Activated CD8-positive, alpha-beta T cell treated with anti-CD3 and anti-CD28 coated beads, Interleukin-2, amount 10 ng/mL, durations not matched to agents 7 days and 5 days (primary cell): ENCODE measurements at places on chromosomes 5 and 9. TPM values are rescaled to one million over a fixed set of nuclear protein-coding genes. Genes with fewer than 3 reads are reported as not detected.

The ZNF483 gene
- total RNA-seq = 2.2 TPM

DNA sequence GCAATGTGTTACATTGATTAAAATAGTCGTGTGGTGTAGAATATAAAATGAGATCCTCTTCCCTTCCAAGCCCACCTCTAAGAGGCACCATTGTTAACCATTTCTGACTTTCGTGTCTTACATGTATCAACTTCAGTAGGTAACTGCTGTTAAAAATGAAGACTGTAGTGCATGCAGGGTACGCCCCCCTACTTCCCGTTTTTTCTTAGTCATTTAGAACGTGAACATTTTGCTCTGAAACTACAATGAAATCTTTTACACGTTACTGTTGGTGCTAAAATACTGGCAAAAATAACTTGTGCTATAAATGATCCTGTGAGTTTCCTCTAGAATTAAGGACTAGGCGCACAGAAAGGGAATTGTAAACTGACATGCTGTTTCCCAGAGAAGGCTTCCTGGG is 41.5 kb downstream of the WNK2 start:
- no peak for DNase-seq

DNA sequence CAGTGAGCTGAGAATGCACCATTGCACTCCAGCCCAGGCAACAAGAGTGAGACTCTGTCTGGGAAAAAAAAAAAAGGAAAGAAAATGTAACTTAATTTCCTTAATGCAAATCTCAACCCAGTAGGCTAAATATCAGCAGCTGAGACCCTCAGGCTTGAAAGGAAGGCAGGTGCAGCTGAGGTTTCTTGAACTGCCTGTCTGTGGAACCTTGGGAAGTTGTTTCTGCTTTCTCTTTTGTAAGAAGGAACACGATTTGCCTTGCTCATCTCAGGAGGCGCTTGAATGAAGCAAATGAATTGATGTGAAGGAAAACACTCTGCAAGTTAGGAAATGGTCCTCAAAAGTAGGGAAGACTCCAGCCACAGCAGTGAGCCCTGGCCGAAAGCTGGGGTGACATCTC is 143.3 kb downstream of the IRX1 start:
- no peak for DNase-seq

- no peak for DNase-seq
Observed at GRCh38 chr5:10372726-10373709, 19.5 kb downstream of the MARCHF6 start.

The RLN2 gene
- total RNA-seq = 2.8 TPM

- no peak for DNase-seq
Observed at GRCh38 chr5:64165160-64165499, 513 bp upstream of the RNF180 start.

DNA sequence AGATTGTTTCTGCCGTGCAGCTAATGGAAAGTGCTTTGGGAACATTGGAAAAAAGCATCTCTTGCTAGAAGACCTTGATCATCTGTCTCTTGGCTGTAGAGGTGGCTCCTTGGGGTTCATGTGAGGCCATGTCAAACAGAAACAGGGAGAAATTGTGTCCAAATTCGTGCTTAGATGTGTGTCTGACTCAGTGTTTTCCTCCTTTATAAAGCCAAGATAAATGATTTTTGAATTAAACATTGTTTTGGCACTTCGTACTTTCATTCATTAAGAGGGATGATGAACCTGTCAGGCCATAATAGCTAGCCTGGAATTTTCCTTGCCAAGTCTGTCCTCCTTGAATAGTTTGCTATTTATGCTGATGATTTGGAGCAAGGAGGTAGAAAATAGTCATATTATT is 143.8 kb downstream of the FBXL7 start:
- no peak for DNase-seq

DNA sequence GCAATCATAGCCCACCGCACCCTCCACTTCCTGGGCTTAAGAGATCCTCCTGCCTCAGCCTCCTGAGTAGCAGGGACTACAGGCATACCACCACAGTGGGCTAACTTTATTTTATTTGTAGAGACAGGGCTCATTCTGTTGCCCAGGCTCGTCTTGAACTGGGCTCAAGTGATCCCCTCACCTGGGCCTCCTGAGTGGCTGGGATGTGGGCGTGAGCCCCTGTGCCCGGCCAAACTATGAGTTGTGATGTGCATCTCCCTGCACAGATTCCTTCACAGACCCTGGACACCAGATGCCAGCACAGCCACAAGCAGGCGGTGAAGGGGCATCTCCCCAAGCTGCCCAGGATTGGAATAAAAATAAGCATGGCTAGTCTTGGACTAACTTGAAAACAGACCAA is 244.9 kb upstream of the IRX1 start:
- no peak for DNase-seq

DNA sequence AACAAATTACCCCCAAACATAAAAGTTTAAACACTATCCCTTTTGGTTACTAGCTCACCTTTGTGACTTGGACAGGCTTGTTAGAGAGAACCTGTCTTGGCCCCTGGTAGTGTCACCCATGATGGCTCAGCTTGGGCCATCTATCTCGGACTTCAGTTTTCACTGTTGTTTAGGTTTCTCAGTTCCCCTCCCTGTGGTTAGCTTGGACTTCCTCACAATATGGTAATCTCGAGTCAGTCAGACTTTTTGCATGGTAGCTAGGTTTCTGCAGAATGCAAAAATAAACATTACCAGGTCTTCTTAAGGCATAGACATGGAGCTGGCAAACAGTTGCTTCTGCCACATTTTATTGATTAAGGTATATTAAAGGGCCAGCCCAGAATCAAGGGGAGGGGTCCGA is 324.3 kb upstream of the RORB start:
- no peak for DNase-seq

- DNase-seq = no peak
Observed at GRCh38 chr9:108083796-108084352, 594.3 kb upstream of the KLF4 start.

GRCh38 chr9:88387552-88388202 is 567 bp upstream of the SPIN1 start:
- DNase-seq = peak; percentile 51

GRCh38 chr5:54570916-54571315 is 53.4 kb downstream of the SNX18 start:
- no peak for DNase-seq

DNA sequence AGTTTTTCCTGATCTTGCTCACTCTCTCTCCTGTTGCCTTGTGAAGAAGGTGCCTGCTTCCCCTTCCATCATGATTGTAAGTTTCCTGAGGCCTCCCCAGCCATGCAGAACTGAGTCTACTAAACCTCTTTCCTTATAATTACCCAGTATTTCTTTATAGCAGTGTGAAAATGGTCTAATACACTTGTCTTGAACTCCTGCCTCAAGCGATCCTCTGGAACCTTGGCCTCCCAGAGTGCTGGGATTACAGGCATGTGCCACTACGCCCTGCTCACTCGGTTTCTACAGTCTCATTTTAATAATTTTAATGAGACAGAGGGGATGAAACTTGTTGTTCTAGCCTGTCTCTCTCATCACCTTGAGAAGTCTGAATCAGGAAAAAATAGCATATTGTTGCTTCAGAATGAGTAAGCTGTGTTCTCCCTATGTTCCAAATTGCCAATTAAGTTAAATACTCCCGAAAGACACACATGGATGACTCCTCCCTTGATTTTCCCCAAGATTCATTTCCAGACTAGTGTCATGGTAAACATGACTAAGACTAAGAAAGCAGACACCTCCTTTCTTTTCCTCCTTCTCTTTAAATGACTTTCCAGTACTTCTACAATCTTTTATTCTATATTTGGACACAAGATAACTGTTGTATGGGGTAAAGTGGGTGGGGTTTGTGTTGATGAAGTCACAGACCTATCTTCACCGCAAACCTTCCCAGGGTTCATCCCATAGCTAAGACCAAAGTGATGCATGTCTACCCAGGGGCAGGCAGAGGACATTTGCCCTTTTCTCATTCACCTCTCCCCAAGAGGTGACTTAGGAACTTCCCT is 7.8 kb upstream of the DNAJC18 start:
- DNase-seq = no peak

- no peak for DNase-seq
Observed at GRCh38 chr5:78716206-78716605, 67.6 kb upstream of the LHFPL2 start.

DNA sequence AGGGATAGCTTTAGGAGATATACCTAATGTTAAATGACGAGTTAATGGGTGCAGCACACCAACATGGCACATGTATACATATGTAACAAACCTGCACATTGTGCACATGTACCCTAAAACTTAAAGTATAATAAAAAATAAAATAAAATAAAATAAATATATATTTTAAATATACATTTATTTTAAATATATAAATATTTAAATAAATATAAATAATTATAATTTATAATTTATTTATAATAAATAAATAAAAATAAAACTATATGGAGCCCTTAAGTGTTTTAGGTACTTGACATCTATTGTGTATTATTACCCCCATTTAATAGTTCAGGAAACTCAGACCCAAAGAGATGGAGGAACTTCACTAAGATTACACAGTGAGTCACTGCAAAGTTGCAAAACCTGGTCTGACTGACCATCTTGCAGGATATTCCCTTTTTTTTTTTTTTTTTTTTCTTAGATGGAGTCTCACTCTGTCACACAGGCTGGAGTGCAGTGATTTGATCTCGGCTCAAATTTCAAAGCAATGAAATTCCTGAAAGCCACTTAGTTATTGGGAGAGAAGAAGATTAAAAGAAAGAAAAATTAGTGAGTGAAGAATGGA is 5.8 kb upstream of the C5orf52 start:
- no peak for DNase-seq

- DNase-seq = no peak
Observed at GRCh38 chr9:24035816-24036215, 209.8 kb upstream of the ELAVL2 start.

- DNase-seq = no peak
Observed at GRCh38 chr9:35656831-35657545, 831 bp downstream of the RMRP start.

The SPATA31A3 gene
- total RNA-seq = not detected

The TTC23L gene
- total RNA-seq = not detected

The POU4F3 gene
- total RNA-seq = 0.13 TPM

DNA sequence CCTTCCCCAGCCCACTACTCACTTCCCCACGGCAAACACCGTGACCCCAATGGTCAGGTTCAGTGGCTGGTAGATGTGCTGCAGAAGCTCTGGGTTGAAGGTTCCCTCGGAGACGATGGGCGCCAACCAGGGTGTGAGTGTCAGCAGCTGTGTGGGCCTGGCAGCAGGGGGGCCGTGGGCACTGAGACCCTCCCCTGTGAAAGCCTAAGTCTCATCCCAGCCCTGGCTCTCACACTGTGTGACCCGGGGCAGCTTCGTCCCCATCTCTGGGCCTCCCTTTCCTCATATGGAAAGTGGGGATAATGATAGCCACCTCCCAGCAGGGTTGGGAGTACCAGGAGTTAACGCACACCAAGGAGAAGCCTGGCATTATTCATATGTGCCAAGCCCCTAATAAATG is 8.6 kb downstream of the GBGT1 start:
- DNase-seq = no peak

- DNase-seq = no peak
Observed at GRCh38 chr5:119357808-119358529, 2.1 kb downstream of the TNFAIP8 start.

DNA sequence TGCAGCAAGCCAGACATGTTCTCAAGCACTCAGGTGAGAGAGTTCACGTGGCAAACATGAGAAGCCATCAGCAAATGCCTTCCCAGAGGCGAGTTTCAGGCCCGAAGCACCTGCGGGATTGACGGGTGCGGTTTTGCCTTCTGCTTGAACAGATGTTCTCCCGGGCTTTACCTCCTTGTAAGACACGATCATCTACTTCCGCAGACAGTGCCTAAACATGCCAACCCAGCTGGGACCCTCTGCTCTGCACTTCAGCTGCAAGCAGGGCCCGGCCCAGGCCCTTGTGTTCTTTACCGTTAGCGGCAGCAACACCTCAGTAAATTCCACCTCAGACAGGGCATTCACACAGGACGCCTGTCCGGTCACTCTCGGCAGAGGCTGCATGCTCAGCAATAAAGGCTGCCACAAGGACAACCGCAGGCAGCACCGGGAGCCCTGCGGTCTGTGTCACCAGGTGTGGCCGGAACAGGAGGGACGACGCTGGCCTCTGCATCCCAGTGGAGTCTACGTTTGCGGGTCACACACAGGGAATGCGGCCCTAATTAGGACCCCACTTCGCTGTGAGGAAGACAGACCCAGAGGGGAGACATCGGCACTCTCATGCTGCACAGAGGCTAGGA is 139.6 kb downstream of the ROR2 start:
- no peak for DNase-seq

GRCh38 chr9:72551306-72551705 is 29.9 kb downstream of the TMC1 start:
- no peak for DNase-seq

DNA sequence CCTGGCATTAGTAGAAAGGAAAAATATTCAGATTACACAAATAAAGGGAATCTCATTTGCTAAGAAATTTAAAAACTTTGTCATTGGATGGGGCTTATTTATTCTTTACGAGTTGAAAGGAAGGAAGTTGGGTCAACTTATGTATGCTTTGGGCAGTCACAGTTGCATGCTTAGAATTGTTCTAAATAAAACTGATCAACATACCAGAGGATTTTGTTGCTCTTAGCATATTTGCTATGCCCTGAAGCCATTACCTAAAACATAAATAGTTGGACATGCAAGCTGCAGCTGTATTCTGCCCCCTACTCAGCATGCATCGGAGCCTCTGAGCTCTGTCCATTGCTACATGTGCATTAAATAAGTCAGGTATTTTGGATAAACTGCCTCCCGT is 172.7 kb upstream of the MEF2C start:
- no peak for DNase-seq

The GADD45G gene
- total RNA-seq = 7.4 TPM

- DNase-seq = no peak
Observed at GRCh38 chr9:137281345-137282116, 4.0 kb downstream of the TOR4A start.

GRCh38 chr9:79184831-79185230 is 386.9 kb upstream of the TLE4 start:
- no peak for DNase-seq

The TMEM215 gene
- not detected for total RNA-seq

The ZFYVE16 gene
- 12.3 TPM for total RNA-seq

GRCh38 chr9:10873999-10874398 is 261.2 kb upstream of the PTPRD start:
- DNase-seq = no peak

- no peak for DNase-seq
Observed at GRCh38 chr5:179870403-179870903, 11.8 kb upstream of the MRNIP start.

DNA sequence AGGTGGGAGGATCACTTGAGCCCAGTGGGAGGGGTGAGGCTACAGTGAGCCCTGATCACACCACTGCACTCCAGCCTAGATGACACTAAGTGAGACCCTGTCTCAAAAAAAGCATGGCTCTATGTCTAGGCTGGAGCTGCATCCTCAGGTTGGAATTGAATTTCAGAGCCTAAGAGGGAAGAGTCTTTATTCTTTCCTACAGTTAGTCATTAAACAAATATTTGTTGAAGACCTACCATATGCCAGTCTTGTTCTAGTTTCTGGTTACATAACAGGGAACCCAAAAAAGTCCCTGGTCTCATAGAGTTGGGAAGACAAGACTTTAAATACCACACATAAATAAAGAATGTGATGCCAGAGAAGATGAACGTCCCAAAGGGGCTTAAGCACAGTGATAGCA is 6.9 kb upstream of the GRPEL2 start:
- DNase-seq = no peak

The GKAP1 gene
- 1.8 TPM for total RNA-seq

GRCh38 chr9:4666042-4666699 is at the start of gene SPATA6L:
Gene SPATA6L, minus strand, starts transcription at chr9:4666480. Its CDS starts 230 bp downstream, at chr9:4666250.
- DNase-seq = peak; percentile 45
